Stimulated activated CD8-positive, alpha-beta memory T cell treated with anti-CD3 and anti-CD28 coated beads, Interleukin-2, amount 100 ng/mL, for 48 hours (primary cell): ENCODE measurements at places on chromosomes 1 and 21.

DNA sequence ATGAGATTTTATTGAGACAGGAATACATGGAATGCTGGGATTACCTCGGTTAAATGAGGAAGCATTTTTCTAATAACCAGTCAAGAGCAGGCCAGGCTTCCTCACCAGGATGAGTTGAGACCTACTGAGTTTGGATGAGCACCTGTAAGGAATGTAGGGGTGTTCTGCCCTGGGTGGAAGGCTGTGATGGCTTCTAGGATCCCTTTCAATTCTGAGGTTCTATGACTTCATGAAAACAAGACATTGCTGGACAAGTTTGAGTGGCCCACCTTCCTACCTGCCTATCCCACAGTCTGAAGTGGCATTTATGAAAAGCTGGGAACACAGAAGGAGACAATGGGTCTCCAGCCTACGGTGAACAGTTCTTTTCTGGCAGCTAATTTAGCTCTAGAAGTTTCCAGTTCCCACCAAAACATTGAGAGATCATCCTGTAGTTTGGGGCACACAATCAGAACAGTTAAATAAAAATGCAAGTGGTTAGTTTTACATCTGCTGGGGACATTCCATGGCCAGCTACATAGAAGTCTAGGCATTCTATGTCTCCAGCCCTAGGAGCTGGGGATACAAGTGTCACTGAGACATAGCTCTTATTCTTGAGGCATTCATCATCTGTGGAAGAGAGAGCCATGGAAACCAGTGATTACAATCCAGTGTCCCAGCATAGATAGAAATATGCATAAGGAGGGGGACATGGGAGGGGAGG, 51.3 kb upstream of the TSPAN2 start:
- DNase-seq: no peak

DNA sequence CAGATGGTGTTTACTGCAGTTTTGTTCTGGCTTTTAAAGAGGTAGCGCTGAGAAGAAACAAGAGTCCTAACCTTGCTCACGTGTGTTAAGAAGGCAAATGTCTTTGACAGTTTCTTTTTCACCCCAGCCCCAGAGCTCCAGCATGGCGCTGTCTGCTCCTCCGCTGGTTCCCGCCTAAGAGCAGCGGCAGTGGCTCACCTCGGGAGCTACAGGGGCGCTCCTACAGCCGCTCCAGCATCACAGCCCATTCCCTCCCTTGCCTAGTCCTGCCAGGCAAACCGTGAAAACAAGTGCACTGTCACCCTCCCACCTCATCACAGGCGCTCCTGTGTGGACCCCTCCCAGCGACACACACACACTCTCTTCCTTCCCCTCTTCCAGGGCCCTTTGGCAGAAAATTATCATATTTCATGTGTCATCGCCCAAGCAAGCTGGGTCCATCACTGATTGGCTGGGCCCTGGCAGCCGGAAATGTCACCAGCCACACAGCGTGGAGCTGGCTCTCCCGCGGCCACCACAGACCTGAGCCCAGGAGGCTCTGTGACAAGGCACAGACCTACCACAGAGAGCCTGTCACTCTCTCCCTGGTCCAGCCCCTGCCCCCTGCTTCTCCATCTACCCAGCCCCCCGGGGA, 1.2 kb upstream of the HIVEP3 start:
- peak; percentile 72 for DNase-seq

DNA sequence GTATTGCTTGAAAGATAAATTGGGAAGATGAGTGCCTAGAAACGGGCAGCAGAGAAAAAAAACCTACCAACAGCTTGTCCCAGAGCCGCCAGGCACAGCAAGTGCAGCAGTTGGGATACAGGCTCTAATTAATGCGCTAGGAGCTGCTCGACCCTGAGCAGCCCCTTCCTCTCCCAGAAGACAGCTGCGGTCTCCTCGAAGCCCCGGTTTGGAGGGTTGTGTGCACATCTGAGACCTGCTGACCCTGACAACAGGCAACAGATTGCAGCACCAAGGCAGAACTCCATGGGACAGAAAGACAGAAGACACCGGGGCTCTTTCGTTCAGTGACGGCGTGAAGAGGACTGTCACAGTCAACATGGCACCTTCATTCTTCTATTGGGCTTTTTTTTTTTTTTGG, 101.4 kb downstream of the TSEN15 start:
- no peak for DNase-seq

- no peak for DNase-seq
Measured at GRCh38 chr1:12539320-12539704, 78.7 kb downstream of the DHRS3 start.

DNA sequence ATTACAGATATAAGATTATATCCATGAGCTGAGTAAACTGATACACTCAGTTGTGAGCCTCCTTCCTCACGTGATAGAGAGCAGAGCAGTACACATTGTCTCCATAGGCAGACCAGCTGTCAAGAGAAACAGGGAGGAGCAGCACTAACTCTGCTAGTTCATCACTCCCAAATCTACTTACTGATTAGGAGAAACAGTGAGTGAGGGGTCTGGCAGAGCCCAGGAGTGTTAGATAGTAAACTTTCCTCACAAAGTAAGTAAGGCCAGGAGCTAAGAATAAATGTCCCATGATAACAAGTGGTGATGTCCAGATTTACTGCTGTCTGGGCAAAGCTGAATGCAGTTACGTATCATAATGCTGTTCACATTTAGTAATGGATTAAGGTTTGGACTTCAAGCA, 168.6 kb upstream of the KCNK2 start:
- DNase-seq: no peak

GRCh38 chr21:43341378-43342161, 85.4 kb downstream of the SIK1 start:
- DNase-seq: no peak

DNA sequence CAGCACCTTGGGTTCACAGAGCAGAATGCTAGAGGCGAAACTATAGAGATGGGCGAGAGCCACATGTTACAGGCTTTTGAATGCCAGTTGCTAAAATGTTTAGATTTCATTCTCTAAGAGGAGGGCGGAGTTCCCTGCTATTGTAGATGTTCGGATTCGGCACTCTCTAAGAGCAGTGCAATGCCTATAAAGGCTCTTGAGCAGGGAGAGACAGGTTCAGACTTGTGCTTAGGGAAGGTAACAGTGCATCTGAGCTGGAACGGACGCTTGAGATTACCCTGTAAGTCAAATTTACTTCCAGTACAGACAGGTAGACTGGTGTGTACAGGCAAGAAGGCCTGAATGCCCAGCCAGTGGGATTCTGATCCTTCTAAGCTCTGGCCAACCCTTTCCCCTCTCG, 15.3 kb downstream of the LURAP1 start:
- no peak for DNase-seq

GRCh38 chr1:199292896-199293295, 654.1 kb downstream of the PTPRC start:
- no peak for DNase-seq

- no peak for DNase-seq
Measured at GRCh38 chr1:6221210-6221784, 14.5 kb downstream of the ICMT start.

DNA sequence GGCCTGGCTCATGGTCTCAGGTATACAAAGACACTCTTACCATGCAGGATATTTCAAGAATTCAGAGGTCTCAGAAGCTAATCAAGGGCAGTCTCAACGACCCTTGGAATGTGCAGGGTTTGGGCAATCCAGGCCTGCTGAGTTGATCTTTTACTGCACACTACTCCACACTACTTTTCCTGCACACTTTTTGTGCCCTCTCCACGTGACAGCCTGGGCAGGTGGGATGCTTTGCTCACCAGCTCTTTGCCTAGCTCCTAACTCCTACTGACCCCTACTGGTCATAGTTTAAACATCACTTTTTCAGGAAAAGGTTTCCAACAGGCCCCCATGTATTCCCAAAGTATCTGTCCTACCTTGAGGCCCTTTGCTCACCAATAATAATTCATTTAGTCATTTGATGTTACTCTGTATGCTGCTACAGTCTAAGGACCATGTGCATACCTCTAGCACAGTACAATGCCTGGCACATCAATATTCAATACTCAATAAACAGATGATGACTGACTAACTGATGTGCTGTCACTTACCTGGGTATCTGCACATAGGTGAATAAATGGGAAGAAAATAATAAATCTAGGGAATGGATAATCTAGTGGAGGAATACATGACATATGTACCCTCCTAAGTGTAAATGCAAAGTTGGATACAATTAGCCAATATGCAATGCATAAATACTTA, 9.6 kb downstream of the DUSP23 start:
- DNase-seq: no peak

DNA sequence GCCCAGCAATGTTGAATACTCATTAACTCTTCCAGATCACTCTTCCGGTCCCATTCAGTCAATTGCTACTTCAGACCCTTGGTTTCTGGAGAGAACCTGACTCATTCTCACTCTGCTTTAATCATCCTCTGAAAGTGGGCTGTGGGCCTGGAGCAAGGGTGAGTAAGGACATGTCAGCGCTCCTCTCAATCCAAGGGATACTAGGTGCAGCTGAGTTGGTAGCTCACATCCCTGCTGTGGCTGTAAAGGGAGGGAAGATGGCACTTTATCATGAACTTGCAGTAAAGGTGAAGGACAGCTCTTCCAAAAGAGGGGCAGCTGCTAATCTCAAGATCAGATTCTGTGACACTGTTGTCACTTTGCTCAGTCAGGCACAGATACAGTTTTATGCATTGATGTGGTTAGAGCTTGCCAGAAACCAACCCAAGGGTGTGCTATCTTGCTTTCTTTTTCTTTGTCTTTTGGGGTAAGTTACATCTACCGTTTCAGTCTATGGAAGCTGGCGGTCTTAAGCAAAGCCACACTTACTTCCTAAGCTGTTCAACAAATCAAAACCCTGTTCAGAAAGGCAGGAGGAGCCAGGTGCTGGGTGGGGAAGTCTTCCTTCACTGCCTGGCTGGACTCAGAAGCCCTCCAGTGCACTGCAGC, 26.5 kb upstream of the NTPCR start:
- DNase-seq: no peak

GRCh38 chr21:33844104-33844889, 71.3 kb downstream of the ATP5PO start:
- no peak for DNase-seq

- no peak for DNase-seq
Measured at GRCh38 chr1:53469373-53469772, 10.2 kb downstream of the DMRTB1 start.

- DNase-seq: no peak
Measured at GRCh38 chr1:53408755-53409129, 50.5 kb upstream of the DMRTB1 start.

DNA sequence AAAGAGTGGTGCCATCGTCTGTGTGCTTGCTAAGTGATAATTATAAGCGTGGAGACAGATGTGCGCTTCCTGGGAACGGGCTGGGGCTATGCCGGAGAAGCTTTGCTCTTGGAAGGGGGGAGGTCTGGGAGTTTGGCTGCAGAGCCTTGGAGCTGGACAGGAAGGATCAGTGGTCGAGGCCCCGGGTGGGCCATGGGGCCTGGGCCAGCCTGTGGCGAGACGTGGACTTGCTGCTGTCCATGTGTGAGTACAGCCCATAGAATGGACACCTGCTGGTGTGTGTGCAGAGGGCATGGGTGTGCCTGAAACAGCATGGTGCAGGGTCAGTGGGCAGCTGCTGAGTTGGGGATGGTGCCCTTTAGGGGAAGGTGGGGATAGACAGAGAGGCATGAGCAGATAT, 121.3 kb downstream of the PCBP3 start:
- no peak for DNase-seq

DNA sequence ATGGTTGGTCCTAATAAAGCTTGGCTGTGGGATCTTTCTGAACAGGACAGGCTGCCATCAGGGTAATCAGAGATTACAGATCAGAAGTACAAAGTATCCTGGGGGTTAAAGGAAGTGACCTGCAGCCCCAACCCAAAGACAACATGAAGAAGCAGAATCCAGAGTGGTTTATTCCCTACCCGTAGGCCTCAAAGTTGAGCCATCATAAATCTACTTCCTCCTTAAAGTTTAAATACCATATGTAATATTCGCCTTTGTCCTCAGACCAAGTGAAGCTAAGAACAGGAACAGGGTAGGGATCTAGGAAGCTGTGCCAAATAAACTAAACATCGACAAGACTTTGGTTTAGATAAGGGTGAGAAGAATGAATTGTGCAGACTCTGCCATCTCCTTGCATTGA, 15.9 kb upstream of the DHX9 start:
- no peak for DNase-seq

DNA sequence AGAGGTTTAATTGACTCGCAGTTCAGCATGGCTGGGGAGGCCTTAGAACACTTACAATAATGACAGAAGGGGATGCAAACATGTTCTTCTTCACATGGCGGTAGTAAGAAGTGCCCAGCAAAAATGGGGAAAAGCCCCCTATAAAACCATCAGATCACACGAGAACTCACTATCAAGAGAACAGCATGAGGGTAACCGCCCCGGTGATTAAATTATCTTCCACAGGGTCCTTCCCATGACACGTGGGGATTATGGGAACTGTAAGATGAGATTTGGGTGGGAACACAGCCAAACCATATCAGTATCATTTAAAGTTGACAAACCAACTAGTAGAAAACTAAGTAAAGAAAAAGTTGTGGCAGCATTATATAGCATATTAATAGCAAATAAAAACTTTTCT, 71.3 kb upstream of the DNAJC6 start:
- no peak for DNase-seq

DNA sequence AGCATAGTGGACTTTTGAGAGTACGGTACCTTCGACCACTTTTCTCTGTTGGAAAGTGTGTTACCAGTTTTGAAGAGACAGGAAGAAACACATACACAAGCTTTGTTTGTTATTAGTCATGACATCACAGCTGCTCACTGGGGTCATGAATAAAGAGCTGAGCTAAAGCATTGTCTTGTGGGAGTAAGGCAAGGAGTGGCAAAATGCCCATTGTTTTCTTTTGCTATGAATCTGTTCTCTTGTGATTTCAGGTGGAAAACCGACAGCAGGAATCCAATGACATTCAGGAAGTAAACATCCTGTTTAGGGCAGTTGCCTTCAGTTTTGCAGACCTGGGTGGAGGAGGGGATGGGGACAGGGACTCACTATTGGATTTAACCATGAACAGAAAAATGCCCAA, 66.2 kb downstream of the RGL1 start:
- no peak for DNase-seq

- peak; percentile 32 for DNase-seq
Measured at GRCh38 chr1:28580722-28581530, 11.1 kb upstream of the RAB42 start.

- no peak for DNase-seq
Measured at GRCh38 chr1:61202854-61203598, 120.7 kb downstream of the NFIA start.

GRCh38 chr1:2825487-2826189, 24.1 kb upstream of the TTC34 start:
- DNase-seq: no peak

- no peak for DNase-seq
Measured at GRCh38 chr1:18901147-18901951, 1.0 kb downstream of the ALDH4A1 start.

DNA sequence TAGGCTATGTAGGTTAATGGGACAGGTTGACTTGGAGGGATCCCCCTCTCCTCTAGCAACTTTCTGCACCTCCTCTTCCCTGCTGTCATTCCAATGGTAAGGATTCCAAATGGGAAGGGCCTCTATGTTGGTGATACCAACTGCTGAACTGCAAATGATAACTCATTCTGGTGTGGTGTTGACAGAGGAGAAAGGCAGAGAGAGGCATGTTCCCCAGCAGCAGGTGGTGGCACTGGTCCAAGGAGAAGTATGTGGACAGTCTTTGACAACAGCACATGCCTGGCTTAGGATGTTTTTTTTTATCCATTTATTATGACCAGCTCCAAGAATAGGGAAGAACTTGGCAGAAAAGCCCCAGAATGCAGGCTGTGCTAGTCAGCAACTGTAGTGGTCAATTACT, 19.6 kb upstream of the SPAG17 start:
- DNase-seq: no peak
